Esophagus squamous epithelium (tissue), 5 donors: ENCODE measurements at places on chromosomes 5 and 9.

- DNase-seq: no peak
Measured at GRCh38 chr5:156340893-156341292, 13.9 kb downstream of the SGCD start.

DNA sequence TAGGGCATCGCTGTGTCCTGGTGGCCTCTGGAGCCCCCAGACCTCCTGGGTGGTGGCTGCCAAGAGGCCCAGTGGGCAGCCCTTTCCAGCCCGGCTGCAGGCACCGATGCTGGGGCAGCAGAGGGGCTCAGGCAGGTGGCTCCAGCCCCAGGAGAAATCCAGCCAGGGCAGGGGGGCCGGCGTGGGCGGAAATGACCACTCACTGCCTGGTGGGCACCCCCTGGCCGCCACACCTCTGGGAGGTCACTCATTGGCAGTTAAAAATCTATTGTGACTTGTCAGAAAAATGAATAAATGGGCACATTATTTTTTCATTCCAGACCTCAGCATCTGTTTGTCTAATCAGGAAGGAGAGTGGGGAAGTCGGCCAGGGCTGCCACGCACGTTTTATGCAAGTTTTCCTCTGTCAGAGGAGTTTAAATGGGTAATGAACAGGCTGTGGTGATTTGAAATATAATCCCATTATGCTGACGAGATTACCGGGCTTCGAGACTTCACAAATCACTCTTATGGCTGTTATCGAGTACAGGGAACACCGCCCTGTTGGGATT is 171.9 kb downstream of the GAPVD1 start:
- DNase-seq: no peak

DNA sequence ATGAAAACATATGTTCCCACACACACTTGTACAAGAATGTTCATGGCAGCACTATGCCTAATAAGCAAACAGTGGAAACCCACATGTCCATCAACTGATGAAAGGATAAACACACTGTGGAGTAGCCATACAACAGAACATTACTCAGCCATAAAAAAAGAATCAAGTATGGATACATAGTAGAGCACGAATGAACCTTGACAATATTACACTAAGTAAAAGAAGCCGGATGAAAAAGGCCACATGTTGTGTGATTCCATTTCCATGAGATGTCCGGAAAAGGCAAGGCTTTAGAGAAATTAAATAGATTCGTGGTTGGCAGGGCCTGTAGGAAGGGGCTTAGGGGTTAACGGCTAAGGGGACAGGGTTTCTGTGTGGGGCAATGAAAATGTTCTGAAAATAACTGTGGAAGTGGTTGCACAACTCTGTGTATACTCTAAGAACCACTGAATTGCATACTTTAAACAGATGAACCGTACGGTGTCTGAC is 51.4 kb downstream of the COL23A1 start:
- DNase-seq: no peak

DNA sequence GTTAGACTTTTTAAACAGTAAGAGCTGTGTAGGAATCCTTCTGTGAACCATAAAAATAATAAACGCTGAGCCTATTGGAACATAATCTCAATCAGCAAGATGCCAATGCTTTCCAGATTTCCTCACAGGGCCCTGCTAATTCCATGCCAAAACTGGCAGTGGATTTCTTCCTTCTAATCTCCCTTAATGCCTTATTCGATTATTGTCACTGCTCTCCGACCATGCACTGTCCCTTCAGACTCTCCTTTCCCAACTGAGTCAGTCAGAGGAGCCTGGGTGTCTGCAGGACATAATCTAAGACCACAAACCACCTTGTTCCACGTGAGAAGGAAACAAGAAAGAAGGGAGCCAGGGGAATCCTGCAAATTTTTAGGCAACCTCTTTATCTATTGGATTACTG is at the start of gene GABRA6:
GABRA6 (plus strand) TSS at position 261 of the 400 bp plus-strand sequence. CDS start 269 bp downstream, outside the sequence.
- DNase-seq: no peak

DNA sequence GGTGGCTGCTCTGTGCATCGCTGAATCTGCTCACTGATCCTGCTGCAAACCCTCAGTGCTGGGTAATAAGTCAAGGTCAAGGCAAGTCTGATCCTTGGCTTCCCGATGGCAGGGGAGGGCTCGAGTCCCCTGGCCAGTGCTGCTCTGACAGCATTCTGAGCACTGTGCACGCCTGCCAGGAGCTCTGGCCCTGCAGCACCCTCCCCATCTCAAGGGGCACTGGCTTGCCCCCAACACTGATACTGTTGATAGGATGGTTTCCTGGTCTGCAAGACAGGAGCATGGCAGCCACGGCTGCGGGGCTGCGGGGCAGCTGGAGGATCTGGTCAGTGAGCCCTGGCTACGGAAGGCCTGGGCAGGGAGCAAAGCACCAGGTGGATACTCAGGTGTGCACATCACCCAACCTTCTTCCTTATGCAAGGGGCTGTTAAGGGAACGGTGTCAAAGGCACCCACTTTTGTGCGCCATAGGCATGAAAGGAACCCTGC is 71.8 kb downstream of the SECISBP2 start:
- no peak for DNase-seq

DNA sequence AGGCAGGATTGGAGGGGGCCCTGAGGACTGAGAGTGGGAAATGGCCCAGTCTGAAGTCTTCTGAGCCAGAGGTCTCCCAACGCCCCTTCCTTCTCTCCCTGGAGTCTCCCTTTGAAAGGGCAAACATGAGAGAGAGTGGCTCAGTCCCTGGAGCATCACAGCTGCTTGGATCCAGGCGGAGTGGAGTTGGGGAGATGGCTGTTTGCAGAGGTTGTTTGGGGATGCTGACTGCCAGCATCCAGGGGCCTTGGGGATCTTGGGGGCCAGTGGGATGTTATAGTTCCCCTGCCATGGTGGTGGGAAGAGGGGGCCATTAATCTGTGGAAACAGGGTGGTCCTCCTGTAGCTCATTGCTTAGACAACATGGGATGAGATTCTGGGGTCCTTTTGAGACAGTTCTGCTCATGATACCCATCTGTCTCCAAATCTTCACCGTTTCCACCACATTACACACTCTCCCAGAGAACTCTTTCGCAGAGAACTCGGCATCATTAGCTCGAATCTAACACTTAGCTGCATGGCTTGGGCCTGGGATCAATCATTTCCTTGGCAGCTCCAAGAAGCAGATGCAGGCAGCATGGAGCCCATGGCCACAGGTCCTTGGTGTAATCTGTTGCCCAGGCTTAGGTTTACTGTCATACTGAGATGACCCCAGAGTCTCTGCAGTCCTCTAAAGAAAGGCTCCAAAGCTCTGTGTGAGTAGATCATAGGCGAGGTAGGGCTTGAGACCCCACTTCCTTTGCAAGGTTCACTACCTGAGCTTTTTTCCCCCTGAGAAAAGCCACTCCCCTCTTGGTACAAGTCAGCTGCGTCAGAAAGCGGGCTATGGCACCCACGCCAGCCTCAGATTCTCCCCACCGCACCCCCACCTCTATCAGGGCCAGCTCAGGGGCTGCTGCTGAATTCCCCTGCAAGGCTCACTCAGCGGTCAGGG is 54.4 kb upstream of the SH3PXD2B start:
- no peak for DNase-seq

DNA sequence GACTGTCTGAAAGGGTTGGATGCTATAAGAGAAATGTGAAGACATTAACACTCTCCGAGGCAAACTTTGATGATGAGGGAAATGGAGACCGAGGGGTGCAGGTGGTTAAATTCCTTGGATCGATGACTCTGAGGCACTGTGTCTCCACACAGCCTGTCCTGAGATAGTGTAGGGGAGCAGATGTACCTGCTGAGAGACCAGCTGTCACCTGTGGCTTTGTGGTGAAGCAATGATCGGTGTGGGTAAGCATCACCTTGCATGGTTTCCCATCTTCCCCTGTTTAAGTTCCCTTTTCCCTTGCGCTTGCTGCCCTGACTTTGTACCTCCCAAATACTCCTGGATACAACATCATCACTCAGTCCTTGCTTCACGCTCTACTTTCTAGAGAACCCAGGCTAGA is 9.8 kb upstream of the MIER3 start:
- no peak for DNase-seq
